SW 1271 (cell line): ENCODE measurements at places on chromosomes 5 and 9.
A peak's percentile ranks its signal among the peaks of the same experiment; 100 is the strongest.

GRCh38 chr5:80665057-80665456 lies 10.3 kb upstream of the DHFR start:
- DNase-seq, result no peak

GRCh38 chr5:125576822-125577221 lies 830.4 kb upstream of the ZNF608 start:
- DNase-seq, result no peak

GRCh38 chr5:10729320-10730042 lies 31.6 kb downstream of the DAP start:
- no peak for DNase-seq

- no peak for DNase-seq
Observed at GRCh38 chr5:112923988-112924387, 2.0 kb upstream of the REEP5 start.

GRCh38 chr5:180593446-180594206 lies 2.3 kb upstream of the SCGB3A1 start:
- no peak for DNase-seq

GRCh38 chr9:132879457-132880323 lies 992 bp downstream of the SPACA9 start:
- no peak for DNase-seq

DNA sequence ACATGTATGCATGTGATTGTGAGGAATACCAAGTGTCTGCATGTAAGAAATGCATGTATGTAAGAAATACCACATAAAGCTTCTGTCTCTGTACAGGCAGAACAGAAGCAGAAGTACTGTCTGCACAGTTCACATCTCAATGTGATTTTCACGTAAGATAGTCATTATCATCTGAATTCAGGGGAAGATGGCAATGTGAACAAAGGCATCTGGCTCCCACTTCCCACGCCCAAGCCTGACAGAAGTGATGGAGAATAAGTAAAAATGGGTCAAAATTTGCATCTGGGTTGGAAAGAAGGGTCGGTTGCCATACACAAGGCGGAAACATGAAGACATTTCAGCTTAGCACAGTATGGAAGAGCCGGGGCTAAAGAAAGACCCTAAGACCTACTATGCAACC lies 71.7 kb downstream of the SUSD1 start:
- no peak for DNase-seq

DNA sequence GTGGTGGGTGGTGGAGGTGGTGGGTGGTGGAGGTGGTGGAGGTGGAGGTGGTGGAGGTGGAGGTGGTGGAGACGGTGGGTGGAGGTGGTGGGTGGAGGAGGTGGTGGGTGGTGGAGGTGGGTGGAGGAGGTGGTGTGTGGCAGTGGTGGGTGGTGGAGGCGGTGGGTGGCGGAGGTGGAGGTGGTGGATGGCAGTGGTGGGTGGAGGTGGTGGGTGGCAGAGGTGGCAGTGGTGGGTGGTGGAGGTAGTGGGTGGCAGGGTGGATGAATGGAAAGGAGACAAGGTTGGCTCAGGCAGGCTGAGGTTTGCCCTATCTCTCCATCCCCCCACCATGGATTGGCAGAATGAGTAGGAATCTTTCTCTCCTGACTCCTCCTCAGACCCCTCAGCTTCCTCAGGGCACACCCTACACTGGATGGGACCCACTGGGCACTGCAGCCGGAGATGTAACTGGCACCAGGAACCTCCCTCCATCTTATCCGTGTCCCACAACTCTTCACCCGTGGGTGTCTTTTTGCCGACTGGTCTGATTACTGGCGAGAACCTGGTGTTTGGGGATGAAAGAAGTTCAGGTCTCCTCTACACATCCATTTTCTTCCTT lies 166.3 kb downstream of the C9orf50 start:
- DNase-seq, result no peak

GRCh38 chr9:95313010-95313498 lies 4.5 kb downstream of the FANCC start:
- DNase-seq, result peak; percentile 62

GRCh38 chr5:2902742-2903297 lies 151.3 kb upstream of the IRX2 start:
- DNase-seq, result no peak

- no peak for DNase-seq
Observed at GRCh38 chr9:132032238-132032950, 47.3 kb downstream of the MED27 start.

- DNase-seq, result no peak
Observed at GRCh38 chr5:115723220-115723619, 93.2 kb downstream of the CDO1 start.

- DNase-seq, result no peak
Observed at GRCh38 chr5:73623060-73623459, 2.9 kb upstream of the ARHGEF28 start.

GRCh38 chr5:78269088-78269703 lies 25.3 kb downstream of the AP3B1 start:
- DNase-seq, result no peak

DNA sequence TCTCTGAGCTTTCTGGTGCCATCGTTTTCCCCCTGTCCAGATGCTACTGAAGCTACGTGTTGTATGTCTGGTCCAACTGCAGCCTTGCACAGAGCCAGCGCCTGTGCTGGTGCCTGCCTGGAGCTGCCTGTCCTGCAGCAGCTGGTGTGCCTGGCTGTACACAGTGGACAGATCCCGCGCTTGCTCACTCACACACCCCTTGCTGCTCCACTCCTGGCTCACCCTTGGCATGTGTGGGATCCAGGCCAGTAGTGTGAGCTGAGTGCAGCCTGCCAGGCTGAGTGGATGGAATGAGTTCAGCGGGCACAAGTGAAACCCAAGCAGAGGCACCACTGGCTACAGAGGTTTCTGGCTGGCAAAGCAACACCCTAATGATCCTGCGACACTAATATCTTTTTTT lies 40.4 kb downstream of the FER start:
- no peak for DNase-seq

DNA sequence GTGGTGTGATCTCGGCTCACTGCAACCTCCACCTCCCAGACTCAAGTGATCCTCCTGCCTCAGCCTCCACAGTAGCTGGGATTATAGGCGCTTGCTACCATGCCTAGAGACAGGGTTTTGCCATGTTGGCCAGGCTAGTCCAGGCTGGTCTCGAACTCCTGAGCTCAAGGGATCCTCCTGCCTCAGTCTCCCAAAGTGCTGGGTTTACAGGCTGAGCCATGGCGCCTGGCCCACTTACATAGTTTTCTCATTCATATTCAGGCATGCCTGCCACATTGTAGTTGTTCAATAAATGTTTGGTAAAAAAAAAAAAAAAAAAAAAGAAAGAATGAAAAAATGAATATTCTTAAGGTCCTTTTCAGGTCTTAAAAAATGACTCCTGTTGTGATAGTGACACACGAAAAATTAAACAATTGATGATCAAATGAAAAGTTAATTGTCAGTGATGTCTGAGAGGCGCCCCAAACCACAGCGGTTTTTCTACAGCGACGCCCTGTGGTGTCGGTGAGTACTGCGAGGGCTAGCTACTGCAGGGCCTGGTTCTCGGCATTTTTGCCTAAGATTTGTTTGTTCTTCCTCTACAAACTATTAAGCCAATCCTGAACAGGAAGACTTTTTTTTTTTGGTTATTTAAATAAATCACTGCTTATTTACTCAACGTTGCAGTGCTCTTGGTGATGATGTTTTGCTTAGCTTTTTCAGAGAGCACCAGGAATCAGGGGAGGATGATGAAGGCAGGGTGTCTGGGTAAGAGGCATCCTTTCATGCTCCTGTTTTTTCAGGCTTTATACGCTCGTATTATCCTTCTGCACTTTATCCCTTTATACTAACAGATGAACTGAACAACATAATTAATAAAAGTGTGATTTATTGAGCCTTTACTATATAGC lies 67.0 kb upstream of the DPYSL3 start:
- no peak for DNase-seq

DNA sequence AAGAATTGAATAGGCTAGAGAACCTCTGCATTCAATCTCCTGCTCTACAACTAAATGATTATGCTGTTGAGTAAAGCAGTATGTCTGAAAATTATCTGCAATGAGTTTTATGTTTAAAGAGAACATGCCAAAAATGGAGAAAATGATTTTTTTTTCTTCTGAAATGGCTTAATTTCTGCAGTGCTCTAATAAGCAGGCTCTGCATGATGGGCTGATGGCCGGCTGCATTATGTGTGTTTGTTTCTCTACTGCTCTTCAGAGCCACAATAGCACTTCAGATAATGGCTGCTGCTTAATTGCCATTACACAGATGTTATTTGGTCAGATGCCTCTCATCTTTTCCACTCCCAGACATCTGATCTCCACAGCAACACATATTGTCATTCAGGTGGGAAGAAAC lies 286.4 kb upstream of the DMAC1 start:
- no peak for DNase-seq

- no peak for DNase-seq
Observed at GRCh38 chr5:111453747-111454146, 58.6 kb downstream of the STARD4 start.

- DNase-seq, result no peak
Observed at GRCh38 chr9:127525401-127526188, 74.3 kb downstream of the LRSAM1 start.

- DNase-seq, result no peak
Observed at GRCh38 chr5:134275822-134276221, 49.9 kb upstream of the PPP2CA start.

DNA sequence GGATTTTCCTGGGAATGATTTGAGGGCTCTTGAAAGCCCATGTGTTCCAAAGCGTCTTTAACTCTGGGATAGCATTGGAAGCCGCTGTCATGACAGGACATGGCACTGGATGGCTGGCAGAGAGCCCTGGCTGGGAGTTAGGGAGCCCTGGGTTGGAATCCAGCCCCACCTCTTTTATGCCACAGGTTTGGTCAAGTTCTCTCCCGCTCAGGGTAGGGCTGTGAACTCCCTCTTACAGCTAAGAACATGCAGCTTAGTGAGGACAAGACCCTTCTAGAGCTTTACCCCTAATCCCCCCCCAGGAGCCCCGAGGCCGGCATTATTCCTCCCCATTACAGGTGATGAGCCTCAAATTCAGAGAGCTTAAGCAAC lies 37.2 kb downstream of the OLFML2A start:
- DNase-seq, result no peak

GRCh38 chr9:92055624-92056023 lies 59.6 kb downstream of the SPTLC1 start:
- no peak for DNase-seq

DNA sequence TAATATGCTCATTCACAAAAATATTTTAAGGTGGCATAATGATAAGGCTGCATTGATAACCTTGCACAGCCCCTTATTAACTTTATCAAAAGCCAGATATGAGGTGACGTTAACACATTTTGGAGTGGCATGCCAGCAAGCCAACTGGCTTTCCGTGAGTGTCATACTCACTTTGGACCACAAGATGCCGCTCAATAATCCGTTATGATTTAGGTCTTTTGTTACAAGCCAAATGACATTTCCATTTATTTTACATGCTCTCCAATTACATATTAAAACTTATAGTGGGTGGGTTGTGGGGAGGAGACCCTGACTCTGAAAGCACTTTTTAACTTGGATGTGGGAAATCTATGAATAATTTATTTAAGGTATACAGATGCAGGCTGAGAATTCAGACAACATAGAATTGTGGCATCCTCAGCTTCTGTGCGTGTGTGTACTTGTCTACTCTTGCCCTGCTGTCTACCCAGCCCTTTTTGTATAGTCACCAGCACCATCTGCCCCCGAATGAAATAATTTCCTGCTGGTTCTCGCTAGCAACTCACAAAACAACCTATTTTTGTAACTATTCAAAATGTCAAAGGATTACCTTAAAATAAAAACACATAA lies 305.1 kb downstream of the PSAT1 start:
- peak; percentile 52 for DNase-seq

GRCh38 chr9:72674961-72675360 lies 153.6 kb downstream of the TMC1 start:
- no peak for DNase-seq
